SHP77 (cell line): ENCODE measurements at places on chromosomes 11 and 22.
A peak's percentile ranks its signal among the peaks of the same experiment; 100 is the strongest.

GRCh38 chr22:38837414-38837928 lies 6.4 kb downstream of the NPTXR start:
- DNase-seq: no peak

DNA sequence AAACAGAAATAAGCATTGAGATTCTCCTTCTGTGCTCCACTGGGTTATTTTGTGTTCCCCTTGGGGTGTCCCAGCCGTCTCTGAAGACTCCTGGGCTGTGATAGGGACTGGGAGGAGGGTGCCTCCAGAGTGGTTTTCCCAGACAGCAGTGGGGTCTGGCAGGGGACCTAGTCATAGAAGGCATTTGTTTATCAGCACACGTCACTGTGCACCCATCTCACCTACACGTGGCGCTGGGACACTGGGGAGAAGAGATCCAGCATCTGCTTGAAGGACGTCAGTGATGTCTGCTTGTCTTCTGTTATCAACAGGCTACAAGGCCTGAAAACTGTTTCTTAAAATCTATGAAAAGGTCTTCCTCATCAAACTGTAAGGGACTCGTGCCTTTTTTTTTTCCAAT lies 34.2 kb upstream of the PICK1 start:
- no peak for DNase-seq

GRCh38 chr11:117239295-117239694 lies 6.8 kb downstream of the RNF214 start:
- no peak for DNase-seq

DNA sequence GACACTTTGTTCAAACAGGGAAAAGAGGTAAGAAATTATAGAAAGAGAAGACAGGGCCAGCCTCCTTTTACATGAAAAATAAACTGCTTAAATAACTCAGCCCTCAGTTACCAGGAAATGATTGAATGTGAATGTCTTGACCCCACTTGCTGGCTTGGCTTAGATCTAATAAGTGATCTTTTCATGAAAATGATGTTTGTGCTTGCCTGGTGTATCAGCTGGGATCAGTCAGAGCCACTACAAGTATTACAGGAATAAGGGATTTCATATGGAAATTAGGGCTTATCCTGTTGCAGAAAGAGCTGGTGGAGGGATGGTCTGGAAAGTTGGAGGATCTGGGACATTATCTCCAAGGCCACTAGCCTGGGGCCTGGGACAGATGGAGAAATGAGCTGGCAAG lies 51.8 kb downstream of the COMMD9 start:
- no peak for DNase-seq

DNA sequence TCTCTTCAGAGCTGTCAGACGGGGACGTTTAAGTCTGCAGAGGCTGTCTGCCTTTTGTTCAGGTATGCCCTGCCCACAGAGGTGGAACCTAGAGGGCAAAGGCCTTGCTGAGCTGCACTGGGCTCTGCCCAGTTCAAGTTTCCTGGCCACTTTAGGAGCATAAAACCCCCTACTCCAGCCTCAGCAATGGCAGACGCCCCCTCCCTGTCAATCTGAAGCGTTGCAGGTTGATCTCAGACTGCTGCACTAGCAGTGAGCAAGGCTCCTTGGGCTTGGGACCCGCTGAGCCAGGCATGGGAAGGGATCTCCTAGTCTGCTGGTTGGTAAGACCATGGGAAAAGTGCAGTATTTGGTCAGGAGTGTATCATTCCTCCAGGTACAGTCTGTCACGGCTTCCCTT lies 66.6 kb upstream of the TP53I11 start:
- DNase-seq: no peak

DNA sequence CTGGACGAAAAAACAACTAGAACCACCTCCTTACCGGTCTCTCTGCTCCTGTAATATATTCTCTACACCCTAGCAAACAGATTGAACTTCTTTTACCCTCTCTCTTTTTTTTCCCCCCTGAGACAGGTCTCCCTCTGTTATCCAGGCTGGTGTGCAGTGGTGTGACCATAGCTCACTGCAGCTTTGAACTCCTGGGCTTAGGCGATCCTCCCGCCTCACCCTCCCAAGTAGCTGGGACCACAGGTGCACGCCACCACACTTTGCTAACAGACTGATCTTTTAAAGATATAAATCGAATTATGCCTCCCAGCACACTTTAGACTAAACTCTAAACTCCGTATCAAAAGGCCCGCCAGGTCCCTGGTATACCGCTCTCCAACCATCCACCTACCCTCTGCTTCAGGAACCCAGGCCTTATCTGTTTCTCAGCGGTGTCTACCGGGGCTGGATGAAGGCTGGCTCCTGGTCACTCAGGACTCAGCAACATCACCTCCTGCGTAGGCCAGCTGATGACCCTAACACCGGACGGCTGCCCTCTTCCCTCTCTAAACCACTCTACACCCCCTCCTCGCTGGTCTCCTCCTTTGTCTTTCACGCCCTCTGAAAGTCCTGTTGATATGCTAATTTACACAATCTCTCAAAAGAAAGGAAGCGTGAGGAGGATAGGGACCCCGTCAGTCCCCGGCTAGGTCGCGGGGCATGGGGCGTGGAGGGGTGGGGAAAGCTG lies 745 bp downstream of the C22orf39 start:
- DNase-seq: no peak

- no peak for DNase-seq
These were observed 10.0 kb upstream of the TMEM191C start for GRCh38 chr22:21457023-21457787.

- no peak for DNase-seq
These were observed 1515.6 kb downstream of the TBC1D22A start for GRCh38 chr22:48277868-48278581.

- DNase-seq: no peak
These were observed 400.3 kb downstream of the CADM1 start for GRCh38 chr11:115103921-115104320.

DNA sequence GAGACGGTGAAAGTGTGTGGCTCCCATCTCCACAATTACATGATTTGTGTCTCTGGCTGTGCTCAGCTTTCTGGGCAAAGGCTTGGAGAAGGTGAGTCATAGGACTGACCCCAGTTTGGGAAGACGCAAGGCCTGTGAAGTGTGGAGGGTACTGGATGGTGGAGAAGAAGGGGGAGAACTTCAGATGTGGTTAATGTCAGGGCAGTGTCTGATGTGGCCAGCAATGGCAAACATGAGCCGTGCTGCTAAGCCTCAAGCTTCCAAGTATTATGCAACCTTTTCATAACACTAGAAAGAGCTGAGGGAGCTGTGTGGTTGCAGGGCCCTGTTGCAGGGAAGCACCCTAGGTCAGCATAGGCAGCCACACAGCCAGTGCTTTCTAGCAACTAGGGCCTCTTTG lies 110.9 kb downstream of the NTM start:
- DNase-seq: no peak

- no peak for DNase-seq
These were observed 125.2 kb upstream of the SPON1 start for GRCh38 chr11:13837286-13837685.

- peak; percentile 94 for DNase-seq
These were observed at the start of gene NAGA for GRCh38 chr22:42070517-42071422. NAGA (minus strand) TSS chr22:42070812; CDS start chr22:42070297, 515 bp downstream.
